Endodermal cell (in vitro differentiated cells): ENCODE measurements at places on chromosomes 1 and 21.
A peak's percentile ranks its signal among the peaks of the same experiment; 100 is the strongest.

DNA sequence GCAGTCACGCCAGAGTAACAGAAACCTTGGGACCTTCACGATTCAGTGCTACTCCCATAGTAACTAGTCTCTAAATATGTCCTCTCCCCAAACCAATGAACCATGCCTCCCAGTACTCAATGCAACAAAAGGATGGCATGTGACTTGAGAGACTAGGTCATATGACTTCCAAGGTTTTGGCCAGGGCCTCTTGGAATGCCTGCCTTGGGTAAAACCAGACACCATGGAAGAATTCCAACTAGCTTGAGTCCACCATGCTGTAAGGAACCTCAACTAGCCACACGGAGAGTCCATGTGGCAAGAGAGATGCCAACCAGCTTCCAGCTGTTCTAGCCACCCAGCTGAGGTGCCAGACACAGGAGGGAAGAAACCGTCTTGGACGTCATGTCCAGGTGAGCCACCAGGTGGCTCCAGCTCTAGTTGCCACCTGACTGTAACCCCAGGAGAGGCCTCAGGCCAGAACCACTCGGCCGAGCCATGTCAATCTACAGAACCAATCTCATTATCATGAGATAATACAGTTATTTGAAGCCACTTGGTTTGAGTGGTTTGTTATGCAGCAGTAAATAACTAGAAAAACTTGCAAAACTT lies 115.0 kb downstream of the SYF2 start:
- DNase-seq = peak; percentile 88

- DNase-seq = no peak
Observed at GRCh38 chr1:232822530-232822929, 17.3 kb downstream of the MAP10 start.

DNA sequence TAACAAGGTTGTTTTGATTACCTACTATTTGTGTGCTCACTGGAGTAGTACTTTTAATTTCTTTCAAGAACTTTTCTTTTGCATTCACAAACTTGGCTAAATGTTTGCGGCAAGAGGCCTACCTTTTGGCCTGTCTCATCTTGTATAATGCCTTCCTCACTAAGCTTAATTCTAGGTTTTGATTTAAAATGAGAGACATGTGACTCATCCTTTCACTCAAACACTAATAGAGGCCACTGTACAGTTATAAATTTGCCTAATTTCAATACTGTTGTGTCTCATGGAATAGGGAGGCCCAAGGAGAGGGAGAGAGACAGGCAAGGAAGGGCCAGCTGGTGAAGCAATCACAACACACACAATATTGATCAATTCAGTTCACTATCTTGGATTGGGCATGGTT lies 66.1 kb downstream of the ZNF644 start:
- DNase-seq = no peak

GRCh38 chr1:214425716-214426425 lies 125.5 kb downstream of the PTPN14 start:
- DNase-seq = no peak

GRCh38 chr1:51345300-51345687 lies 14.9 kb upstream of the TTC39A start:
- DNase-seq = no peak
